Stimulated activated CD8-positive, alpha-beta memory T cell treated with anti-CD3 and anti-CD28 coated beads, Interleukin-15, amount 100 ng/mL, for 24 hours (primary cell): ENCODE measurements at places on chromosomes 7 and 10.

DNA sequence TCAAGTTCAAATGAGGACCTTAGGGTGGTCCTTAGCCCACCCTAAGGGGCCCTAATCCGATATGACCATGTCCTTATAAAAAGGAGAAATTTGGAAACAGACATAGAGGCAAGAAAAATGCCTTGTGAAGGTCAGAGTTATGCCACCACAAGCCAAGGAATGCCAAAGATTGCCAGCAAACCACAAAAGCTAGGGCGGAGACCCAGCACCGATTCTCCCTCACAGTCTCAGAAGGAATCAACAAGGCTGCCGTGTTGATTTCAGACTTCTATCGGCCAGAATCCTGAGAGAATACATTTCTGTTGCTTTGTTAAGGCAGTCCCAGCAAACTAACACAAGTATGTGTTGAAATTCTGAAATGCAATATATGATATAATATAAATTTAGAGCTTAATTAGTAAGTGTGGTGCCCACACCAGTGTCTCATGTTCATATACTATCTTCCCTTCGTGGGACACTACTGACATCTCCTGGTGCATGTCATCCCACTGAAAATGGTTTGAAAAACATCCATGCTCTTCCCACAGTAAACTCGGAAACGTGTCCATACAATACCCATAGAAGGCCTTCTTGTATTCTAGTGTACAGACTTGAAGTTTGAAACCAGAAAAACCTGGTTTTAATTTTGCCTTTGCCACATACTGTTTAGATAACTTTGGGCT lies 349.0 kb downstream of the TNS3 start:
- DNase-seq, result no peak

DNA sequence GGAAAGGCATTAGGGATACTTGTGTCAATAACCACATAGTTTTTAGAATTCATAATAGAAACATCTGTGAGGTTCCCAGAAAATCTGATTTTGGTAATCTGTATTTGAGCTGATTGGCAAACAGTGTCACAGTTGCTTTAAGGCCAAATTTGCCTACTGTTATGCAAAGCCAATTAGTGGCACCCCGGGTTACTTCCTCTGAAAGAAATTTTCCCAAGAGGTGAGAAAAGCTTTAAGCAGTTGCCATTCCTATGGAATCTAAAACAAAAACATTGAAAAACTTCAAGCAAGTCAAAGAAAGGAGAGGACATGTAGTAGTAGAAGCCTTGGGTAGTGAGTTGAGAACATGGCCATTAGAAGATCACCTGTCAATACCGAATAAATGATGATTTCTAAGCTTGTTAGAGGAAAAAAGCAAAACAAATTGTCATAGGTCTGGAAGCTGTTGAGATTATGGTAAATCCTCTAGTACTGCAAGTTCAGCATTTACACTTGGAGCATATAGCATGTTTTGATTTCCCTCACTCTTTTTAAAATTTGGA lies 176.8 kb downstream of the TWIST1 start:
- no peak for DNase-seq

DNA sequence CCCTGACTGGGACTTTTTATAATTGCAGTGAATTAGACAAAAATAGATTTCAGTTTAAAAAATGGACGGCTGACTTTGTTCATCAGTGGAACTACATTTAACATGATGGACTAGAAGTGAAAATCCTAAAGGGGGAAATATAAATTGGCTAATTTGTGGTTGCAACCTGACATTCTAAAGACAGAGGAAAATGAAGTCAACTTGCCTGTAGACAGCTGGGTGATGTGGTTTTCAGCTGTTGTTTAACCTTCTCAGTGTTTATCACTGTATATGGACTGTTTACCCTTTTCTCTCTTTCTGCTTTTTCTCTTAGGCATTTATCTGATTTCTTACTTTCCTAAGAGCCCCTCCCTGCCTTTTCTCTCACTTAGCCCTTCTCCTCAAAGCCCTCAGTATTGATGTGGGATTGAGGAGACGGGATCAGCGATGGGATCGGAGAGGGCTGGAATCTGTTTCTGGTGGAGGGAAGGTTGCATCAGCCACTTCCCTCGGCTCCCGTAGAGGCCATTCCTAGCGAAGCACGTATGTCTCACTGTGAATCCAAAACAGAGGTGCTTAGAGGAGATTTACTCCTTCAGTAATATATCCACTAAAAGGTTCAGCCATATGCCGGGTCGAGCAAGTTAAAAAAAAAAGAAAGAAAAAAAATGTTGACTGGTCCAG lies 109.0 kb upstream of the KLF6 start:
- DNase-seq, result no peak

DNA sequence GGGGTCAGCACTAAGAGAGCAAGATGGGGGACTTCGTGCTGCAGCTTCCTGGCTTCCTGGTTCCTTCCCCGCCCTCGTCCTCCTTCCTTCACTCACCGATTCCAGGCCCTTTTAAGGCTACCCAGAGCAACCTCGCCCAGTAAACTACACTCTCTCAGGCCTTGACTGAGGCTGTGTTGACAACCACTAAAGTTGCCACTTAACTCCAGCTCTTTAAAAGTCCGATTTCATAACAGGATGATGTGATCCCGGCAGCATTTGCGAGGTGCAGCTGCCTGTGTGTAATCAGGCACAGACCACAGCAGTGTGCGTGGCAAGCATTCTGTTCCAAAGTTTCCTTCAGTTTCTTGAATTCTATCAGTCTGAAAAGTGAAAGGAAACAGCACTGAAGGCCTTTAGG lies 110.6 kb downstream of the RAB11FIP2 start:
- no peak for DNase-seq

DNA sequence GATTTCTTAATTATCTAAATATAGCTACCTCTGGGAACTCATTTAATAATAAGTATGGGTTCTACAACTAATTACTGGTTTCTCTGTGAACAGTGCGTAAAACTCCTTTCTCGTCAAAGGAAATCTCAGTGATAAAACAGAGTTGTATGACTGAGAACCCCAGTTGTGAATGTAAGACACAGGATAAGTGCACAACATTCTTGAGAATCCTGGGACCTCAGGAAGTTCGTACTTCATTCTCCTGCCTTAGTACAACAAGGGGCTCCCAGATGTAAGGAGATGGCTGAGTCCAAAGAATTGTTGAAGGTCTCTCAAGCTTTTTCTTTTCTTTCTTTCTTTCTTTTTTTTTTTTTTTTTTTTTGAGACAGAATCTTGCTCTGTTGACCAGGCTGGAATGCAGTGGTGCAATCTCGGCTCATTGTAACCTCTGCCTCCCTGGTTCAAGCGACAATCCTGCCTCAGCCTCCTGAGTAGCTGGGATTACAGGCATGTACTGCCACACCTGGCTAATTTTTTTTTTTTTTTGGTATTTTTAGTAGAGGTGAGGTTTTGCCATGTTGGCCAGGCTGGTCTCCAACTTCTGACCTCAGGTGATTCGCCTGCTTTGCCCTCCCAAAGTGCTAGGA lies 12.5 kb downstream of the DENND10 start:
- no peak for DNase-seq

DNA sequence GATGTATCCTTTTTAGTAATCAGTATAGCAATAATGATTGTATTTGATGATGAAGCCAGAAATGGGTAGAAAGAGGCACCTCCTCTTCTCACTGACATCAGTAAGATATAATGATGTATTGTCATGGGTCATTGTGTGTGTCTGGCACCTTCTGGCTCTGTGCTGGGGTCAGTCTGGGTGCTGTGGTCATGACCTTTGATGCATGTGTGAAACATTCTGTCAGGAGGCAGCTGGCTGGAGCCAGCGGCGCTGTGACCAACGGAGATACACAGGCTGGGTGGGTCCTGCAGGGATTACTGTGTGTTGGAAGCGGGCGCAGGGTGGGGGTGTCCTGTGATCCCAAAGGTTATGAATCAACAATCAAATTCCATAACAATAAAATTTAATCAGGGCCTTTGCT lies 35.2 kb downstream of the EEPD1 start:
- no peak for DNase-seq

- DNase-seq, result no peak
Observed at GRCh38 chr10:61280303-61280702, 172.9 kb downstream of the TMEM26 start.

GRCh38 chr10:1966712-1967376 lies 229.5 kb upstream of the ADARB2 start:
- DNase-seq, result no peak

- DNase-seq, result no peak
Observed at GRCh38 chr10:120701381-120701780, 149.8 kb upstream of the WDR11 start.

- no peak for DNase-seq
Observed at GRCh38 chr10:96288151-96288621, 16.0 kb upstream of the DNTT start.

- DNase-seq, result no peak
Observed at GRCh38 chr7:74101061-74101681, 17.6 kb downstream of the LIMK1 start.

DNA sequence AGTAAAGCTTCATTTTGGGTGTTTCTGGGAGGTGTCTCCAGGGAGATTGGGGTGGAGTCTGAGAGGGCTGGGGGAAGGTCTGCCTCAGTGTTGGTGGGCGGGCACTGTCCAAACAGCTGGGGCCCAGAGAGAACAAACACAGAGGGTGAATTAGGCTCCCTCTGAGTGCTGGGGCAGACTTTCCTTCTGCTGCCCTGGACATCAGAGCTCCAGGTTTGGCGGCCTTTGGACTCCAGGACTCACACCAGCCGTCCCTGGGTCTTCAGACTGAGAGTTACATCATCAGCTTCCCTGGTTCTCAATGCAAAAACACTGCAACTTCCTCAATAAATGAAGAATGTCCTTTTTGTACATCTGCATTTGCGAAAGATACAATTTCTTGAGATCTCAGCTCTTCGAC lies 427.4 kb downstream of the PTPRN2 start:
- DNase-seq, result no peak

GRCh38 chr10:132006966-132007365 lies 25.2 kb upstream of the BNIP3 start:
- DNase-seq, result no peak

- DNase-seq, result no peak
Observed at GRCh38 chr10:43212043-43212721, 54.7 kb downstream of the RASGEF1A start.

DNA sequence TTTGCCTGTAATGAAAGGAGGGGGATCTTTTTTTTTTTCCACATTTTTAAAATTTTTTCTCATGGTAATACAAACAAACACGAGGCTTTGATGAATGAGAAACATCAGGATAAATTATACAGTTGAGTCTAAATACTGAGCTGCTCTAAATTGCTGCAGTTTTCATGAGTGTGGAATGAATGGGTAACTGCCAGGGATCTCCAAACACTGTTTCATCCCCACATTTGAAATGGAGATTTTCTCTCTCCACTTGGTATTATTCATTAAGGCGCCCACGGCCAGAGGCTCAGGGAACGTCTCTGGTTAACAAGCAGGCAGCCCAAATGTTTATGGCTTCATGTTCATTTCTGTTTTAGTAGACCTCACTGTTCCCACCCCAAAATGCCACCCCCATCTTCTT lies 717.1 kb downstream of the GRID1 start:
- no peak for DNase-seq

DNA sequence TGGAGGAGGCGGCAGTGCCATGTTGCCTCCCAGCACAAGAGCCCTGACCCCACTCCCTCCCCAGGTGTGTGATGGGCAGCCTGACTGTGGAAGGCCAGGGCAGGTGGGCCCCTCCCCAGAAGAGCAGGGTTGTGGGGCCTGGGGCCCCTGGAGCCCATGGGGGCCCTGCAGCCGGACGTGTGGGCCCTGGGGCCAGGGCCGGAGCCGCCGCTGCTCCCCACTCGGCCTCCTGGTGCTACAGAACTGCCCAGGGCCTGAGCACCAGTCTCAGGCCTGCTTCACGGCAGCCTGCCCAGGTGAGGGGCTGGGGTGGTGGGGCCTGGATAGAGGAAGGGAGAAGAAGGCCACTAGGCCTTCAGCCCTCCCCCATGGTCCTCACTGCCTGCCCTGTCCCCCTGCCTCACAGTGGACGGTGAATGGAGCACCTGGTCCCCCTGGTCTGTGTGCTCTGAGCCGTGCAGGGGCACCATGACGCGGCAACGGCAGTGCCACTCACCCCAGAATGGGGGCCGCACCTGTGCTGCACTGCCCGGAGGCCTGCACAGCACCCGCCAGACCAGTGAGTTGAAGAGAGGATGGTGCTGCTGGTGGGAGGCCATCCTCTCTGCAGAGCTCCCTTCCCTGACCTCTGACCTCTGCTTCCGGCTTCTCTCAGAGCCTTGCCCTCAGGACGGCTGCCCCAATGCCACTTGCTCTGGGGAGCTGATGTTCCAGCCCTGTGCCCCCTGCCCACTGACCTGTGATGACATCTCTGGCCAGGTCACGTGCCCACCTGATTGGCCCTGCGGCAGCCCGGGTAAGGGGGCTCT lies 18.2 kb upstream of the ZNF467 start:
- no peak for DNase-seq

GRCh38 chr10:14519785-14520184 lies 189.1 kb upstream of the FRMD4A start:
- DNase-seq, result no peak

GRCh38 chr10:78960316-78960800 lies 108.4 kb upstream of the ZMIZ1 start:
- no peak for DNase-seq

DNA sequence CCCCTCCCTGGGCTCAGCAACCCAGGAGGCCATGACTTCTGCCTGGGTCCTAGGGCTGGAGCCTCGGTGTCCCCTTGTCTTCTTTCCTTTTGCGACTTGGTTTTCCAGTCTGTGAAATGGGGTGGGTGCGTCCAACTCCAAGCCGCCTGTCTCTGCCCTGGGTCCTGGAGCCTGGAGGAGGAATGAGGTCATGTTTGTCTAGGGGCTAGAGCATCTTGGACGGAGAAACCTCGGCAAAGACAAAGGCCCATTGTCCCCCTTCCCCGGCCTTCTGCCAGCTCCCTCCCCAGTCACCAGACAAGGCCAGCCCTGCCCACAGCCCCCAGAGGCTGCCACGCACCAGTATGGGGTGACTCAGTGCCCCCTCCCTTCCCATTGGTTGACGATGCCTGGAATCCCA lies 39.8 kb upstream of the ELN start:
- no peak for DNase-seq

DNA sequence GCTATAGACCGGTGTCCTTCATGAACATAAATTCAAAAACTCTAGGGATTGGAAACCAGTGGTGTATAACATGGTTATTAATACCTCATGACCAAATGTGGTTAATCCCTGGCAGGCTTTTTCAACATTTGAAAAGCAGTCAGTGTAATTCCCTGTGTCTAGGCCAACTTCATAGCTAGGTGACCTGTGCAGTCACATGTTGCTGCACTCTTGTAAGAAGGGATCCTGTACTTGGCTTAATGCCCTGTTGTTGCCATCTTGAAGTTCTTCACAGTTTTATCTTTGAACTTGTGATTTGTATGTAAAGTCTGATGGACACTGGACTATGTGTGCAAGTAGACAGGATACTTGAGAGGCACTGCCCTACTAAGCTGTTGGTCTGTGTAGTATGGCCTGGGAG lies 39.7 kb downstream of the ZNF33A start:
- DNase-seq, result no peak
